8988T (cell line): ENCODE measurements at places on chromosomes 4 and X.

GRCh38 chrX:70444326-70444945, at the start of gene DLG3:
Gene DLG3 (plus strand): TSS chrX:70444835. CDS start chrX:70445202, 367 bp downstream.
- no peak for DNase-seq

DNA sequence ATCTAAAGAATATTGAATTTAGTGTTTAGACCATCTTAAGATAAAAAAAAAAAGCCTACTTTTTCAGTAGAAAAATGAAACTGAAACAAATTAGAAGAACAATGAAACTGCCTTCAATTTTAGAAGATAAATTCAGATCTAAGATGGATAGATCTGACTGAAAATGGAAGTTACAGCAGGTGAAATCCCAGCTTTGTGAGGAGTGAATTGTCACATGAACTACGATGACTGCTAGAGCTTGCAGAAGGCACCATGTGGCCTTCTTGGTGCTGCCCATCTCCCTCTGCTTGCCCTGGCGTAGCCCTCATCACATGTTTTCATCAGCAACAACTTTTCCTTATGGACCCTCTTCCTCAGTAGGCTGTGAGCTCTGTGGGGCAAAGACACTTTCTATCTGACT, 51.4 kb upstream of the EMCN start:
- DNase-seq, result no peak

GRCh38 chrX:6169407-6169806, 59.3 kb downstream of the NLGN4X start:
- no peak for DNase-seq

GRCh38 chr4:157294575-157294974, 74.0 kb downstream of the GRIA2 start:
- no peak for DNase-seq

- DNase-seq, result no peak
Measured at GRCh38 chr4:168585168-168586091, 88.6 kb downstream of the PALLD start.

DNA sequence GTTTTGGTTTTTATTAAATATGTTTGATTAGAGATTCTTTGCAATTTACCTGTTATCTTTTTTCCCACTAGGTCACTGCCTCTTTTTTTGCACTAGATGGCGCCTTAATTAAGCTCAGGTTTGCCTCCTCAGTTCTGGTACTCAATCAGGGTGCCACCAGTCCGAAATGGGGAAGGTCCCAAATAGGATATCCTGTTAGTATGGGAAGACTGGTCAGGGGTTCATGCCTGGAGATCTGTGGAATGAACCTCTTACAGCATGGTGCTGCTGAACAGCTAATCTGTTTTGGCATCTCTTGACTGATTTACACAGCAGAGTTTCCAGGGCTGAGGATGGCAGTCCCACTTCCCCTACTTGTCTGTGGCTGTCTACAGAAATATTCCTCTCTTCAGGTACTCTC, 24.2 kb upstream of the VSIG1 start:
- DNase-seq, result no peak

DNA sequence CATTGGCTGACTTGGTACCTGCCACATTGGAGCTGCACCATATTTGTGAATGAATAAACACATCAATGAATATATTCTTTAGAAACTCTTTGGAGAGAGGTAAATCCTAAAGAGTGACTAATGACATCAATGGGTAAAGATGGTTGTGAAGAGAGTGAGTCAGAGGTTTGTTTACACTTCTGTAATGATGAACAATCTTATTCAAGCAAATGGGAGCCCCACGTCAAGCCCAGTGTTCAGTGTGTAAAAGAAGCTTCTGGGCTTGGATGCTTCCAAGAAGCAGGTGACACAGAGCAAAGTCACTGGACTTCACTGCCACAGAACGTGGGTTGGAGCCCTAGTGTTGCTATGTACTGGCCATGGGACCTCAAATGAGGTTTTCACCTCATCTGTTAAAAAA, 319.0 kb downstream of the STK32B start:
- no peak for DNase-seq

GRCh38 chrX:108064613-108065012, 19.7 kb downstream of the VSIG1 start:
- no peak for DNase-seq

GRCh38 chrX:136021160-136021559, 35.9 kb downstream of the SLC9A6 start:
- DNase-seq, result no peak

- no peak for DNase-seq
Measured at GRCh38 chr4:80045786-80046185, 27.2 kb downstream of the ANTXR2 start.

GRCh38 chrX:36908801-36909675, 99.1 kb upstream of the FAM47C start:
- no peak for DNase-seq

DNA sequence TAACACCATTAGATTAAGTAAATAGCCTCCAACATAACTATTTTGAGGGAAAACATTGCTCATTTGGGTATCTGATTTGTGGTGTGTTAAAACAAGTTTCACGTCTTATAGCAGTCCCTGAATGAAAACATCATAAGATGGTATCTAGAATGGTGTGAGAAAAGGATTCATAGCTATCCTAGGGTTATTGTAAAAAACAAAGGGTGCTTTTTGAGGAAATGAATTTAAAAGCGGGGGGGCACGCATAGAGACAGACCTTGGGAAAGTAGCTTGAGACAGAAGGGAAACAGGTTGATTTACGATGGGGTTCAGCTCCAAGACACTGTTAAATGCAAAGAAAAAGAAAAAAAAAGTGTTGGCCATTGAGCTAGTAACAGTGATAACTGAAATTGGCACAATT, 768 bp upstream of the CXCL10 start:
- no peak for DNase-seq

- DNase-seq, result no peak
Measured at GRCh38 chr4:128800284-128800683, 9.2 kb upstream of the JADE1 start.

GRCh38 chr4:7861440-7861881, 78.2 kb downstream of the AFAP1 start:
- no peak for DNase-seq

GRCh38 chrX:106932960-106933537, 12.8 kb downstream of the CLDN2 start:
- no peak for DNase-seq

DNA sequence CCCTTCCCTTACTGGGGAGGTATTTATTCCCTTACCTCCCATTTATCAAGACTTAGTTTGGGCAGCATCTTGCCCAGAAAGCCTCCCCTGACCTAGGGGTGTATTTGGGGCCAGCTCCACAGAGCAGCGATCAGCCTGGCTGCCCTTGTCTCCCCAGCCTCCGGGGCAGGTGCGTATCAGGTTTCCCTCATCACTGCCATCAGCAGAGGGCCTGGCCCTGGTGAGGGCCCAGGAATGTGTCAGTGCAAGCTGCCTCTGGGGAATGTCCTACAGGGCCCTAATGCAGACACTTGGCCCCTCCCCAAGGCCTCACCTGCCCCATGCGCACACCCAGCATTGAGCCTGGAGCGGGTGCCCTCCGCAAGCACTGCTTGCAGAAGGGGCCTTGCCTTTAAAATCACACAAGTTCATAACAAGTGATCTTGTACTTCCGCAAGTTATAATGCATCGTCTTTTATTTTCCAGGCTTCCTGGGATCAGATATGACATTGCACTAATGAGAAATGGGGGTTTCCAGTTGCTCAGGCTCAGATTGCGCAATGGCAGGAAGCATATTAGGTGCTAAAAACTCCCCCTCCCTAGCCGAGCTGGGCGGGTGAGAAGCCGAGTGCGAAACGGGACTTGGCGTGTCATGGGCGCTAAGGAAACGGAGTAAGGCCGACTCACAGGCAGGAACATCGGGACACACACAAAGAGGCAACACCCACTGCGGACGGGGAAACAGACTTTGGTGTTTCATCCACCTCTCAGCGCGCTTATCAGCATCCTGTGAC, 25.4 kb upstream of the AFAP1 start:
- DNase-seq, result no peak

DNA sequence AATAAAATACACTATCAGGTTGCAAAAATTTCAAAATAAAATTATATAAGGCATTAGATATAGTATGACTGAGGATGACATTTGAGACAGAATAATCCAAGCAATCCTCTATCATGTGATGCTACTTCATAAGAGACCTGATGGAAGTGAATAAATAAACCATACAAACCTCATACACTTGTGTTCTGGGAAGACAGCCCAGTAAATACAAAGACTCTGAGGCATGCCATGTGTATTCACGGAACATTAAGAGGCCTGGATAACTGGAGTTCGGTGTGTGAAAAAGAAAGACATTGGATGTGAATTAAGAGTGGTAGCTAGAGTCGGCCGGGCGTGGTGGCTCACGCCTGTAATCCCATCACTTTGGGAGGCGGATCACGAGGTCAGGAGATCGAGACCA, 364.2 kb downstream of the ADAM29 start:
- DNase-seq, result no peak

DNA sequence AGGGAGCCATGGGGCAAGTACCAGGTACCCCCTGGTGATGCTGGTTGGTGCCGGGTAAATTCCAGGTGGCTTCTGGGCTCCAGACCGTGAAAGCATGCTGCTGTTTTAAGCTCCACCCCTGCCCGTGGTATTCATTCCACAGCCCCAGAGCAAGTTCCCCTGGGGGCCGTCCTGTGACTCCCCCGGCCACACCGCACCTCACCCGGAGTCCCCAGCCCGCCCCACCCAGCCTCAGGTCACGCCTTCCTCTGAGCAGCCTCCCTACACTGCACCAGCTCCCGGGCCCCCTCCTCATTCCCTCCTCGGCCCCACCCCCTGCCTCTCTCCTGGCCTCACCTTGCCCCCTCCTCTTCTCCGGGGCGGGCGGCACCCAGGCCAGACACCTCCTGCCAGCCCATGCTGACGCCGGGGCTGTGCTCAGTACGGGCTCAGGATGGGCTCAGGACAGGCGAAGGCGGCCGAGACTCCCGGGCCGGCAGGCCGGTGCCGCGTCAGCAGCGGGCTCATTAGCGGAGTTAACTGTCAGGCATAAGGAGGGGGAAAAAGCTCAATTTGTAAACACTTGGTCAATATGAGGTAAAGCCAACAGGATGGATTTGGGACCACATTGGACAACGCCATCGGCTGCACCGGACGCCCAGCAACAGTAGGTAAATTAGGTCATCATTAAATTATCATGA, 127.4 kb downstream of the FAM53A start:
- DNase-seq, result no peak

DNA sequence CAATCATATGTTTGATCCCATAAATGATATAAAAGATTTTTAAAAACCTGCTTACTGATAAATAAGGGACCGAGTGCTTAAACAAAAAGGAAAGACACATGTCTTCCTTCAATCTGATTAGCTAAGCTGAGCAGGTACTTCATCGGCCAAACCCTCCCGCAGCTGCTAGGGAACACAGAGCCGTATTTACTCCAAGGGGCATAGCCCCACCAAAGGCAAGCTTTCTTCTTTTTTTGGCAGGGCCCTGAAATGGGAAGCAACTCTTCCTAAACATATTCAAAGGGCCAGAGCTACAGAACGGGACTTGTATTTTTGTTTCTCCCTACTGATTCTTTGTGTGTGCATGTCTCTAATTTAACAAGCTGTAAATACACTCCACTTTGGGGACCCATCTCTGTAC, 337.3 kb downstream of the NLGN4X start:
- no peak for DNase-seq

DNA sequence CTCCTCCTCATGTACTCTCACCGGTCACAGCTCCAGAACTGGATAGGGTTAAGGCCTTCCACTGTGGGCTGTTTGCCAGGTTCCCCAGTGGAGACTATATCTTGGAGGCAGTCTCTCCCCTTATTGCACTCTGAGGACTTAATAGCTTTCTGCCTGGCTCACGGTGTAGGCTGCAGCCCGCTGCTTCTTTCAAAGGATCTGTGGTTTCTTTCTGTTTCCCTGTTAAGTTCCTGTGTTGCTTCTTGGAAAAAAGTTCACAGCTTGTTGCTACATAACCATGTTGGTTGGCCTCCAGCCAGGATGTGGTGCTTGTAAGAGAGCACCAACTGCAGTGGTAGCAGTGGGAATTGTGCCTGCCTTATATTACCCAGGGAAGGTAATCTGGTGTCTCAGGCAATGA, 24.9 kb upstream of the ZDHHC15 start:
- no peak for DNase-seq

- no peak for DNase-seq
Measured at GRCh38 chrX:101219116-101219863, at the start of gene DRP2. Gene DRP2 (plus strand): TSS chrX:101219786. CDS start chrX:101231648, 11,862 bp downstream.

DNA sequence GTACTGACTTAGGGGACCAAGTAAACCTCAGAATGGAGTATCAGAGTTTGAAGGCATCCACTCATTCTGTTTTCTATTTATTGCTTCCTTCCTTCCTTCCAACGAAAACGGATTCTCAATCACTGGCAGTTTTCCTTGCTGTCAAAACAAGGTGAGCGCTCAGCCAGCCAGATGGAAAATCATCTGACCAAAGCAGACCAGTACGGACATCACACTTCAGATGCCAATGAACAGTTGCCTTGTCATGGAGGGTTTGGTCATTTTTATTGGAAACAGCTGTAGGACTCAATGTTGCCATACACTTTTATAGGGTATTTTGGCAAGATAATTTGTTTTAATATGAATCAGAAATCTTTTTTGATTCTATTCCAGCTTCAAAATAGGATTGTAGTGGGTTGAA, 16.6 kb downstream of the GEMIN8 start:
- DNase-seq, result no peak

DNA sequence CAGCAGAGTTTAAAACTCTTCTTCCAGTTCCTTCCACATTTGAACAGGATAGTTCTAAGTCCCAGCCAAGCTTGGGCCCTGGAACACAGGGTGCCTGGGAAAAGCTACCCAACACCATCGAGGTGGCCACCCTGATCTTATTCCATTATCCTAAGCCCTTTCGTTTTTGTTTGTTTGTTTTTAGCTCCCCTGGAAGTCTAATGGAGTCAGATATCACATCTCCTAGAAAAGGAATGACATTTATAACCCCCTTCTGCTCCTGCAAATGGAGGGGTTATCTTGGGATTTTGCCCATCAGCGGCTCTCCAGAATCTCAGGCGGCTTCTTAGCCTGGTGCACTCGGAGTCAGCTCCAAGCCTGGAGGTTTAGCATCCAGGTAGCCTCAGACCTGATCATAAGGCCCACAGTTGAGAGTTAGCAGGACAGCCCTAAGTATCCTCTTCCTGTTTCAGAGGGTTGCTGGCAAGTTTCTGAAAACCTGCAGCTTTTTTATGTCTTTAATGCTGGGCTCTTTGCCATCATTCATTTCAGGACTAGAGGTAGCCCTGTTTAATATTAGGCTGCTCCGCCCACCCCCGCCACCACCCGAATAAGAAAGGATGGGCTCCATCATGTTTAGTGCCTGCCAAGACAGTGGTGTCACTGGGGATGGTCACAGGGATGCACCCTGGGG, 230.0 kb upstream of the LNX1 start:
- DNase-seq, result no peak

GRCh38 chr4:110130576-110131358, 67.6 kb downstream of the ELOVL6 start:
- no peak for DNase-seq

GRCh38 chr4:120683897-120684540, 238.5 kb downstream of the PRDM5 start:
- no peak for DNase-seq

DNA sequence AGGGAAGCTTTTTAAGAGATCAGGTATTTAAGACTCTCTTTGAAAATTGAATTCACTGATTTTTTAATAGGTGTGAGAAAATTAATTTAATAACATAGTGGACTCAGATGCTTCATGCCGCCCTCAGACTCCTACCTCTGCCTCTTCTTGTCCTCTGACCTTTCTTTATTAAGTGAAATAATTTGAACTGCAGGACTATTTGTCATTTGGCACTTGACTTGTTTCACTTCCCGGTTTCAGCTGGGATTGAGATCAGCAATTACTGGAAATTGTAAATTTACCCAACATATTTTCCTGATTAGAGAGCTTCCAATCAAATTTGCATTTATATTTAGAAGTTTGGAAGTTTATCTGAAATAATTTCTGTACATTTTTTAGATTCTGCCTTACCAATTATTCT, 116.8 kb downstream of the CBR4 start:
- DNase-seq, result no peak
